Vagina (tissue), 2 donors: ENCODE measurements at places on chromosomes 6 and 20.
A peak's percentile ranks its signal among the peaks of the same experiment; 100 is the strongest.

DNA sequence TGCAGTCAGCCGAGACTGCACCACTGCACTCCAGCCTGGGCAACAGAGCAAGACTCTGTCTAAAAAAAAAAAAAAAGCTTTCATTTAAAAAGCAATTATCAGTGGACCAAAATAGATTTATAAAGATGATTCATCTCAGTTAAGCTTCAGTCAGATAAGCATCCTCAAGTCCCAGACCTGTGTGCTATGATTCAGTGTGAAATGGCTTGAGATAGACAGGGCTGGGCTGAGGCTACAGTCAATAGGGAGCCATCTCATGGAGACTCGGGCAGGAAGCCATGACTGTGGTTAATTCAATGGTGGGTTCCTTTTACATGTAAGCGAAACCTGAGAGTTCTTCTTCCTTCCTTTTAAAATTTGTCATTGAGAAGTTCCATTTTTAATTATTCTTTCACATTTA is 276.0 kb downstream of the TFAP2A start:
- DNase-seq: no peak

DNA sequence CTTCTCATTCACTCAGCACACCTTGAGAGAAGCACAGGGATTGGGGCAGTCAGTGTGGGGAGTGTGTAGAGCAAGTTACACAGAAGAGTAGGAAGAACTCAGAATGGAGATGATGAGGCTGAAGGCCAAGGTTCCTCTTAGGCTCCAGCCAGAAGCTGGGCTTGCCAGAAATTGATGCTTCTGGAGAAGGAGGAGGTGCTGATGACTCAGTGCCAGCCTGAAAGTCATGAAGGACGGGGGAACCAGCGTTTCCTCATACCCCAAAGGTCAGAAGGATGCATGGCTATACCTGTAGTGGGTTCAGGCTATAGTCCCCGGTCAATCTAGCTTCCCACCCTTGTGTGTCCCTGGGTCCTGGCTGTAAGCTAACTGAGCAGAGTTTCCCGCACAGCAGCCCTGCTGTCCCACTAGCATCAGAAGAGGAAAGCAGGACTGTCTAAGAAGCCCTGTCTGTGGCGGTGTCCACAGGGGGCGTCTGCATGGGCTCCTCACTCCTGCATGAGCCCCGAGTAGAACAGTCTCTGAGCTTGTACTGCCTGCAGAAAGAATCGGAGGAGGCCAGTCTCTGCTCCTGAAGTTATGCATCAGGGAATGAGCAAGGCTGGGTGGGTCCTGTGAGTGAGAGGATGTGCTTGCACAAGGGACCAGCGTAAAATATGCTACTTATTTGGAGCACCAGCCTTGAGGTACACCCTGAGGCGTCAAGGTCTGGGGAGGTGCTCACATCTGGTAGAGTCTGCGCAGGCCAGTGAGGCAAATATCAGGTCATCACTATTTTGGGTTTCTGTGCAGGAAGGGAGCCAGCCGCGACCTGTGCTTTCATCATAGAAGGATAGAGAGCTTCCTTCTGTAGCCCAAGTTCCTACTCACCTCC is 148.5 kb downstream of the MRPL14 start:
- peak; percentile 72 for DNase-seq

DNA sequence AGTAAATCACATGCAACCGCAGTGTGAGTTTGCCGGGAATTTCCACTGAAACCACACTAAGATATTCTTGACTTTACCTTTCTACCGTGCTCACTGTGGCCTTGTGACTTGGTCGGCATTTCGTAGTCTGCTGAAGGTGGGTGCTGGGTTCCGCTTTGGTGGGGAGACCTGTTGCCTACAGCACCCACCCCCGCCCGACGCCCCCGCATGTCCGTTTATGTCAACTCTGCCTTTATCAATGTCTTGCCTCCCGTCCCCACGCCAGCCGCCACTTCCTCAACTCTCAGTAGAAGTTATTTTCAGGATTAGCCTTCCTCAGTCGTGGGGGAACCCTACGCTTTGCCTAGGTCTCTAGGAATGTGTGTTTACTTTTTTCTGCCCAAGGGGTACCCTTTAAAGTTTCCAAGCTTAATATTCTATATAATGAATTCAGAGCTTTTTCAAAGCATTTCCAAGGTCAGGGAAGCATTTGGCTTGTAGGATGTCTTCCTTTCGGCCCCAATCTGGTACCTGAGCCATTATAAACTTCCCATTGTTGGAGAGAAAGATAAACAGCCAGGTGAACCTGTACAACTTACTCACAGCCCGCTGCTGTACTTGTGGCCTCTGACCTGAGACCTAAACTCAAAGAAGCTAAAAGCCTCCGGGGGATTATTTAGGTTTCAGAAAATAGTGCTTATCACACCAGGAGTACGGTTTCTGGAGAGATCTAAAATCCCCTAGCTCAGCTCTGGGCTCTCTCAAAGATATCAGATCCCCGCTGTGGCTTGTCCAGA is 54.2 kb downstream of the TBC1D7 start:
- DNase-seq: no peak

GRCh38 chr6:38480036-38480435 is 159.7 kb downstream of the BTBD9 start:
- no peak for DNase-seq

GRCh38 chr20:20084296-20084752 is 32.0 kb downstream of the CFAP61 start:
- DNase-seq: no peak

GRCh38 chr6:144277174-144277573 is 8.0 kb upstream of the UTRN start:
- DNase-seq: no peak

GRCh38 chr6:79808921-79809320 is 138.4 kb downstream of the ELOVL4 start:
- DNase-seq: no peak

DNA sequence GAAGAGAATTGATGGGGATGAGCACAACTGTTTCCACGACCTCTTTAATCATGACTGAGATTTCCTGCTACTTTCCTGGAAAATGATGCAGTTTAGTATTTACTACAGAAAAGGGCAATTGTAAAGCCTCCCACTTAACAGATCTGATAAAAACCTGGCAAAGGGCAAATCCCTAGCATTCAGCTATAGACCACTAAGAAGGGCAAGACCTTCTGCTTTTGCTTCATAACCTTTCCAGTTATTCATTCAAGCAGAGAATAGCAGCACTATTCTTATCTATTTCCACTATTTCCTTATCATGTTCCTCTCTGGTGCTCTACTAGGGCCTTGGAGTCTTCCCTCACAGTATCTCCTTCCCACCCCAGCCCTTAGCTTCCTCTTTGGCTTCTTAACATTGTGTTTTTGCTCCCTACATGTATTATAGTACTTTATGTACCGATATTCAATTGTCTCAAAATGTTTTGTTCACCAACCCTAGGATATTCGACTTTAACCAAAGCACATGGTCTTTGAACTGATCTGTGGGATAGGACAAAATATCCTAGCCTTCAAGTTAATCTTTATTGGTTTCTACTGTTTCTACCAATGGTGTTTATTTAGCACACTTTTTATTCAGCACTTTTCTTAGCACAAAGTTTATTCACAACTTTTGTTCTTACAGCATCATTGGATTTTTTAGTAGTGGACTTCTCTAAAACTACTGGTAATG is 32.7 kb upstream of the MANEA start:
- no peak for DNase-seq

- no peak for DNase-seq
Measured at GRCh38 chr6:113786168-113786567, 71.0 kb upstream of the MARCKS start.

DNA sequence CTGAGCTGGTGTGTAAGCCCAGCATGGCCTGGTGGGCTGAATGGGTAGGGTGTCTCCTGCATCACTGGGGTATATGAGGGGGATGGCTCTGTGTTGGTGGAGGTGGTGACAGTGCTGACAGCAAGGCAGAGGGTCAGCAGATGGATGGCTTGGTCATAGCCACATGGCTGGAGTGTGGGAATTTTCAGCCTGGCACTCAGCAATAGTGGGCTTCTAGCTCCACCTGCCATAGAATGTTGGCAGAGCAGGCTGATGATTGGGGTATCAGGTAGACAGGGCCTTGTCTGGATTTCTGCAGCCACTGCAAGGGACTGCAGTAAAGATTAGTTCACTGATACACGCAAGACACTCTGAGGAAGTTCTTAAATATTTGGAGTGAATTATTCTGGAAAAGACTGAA is 137.5 kb upstream of the BACH2 start:
- no peak for DNase-seq

- DNase-seq: no peak
Measured at GRCh38 chr6:53192682-53193188, 44.1 kb upstream of the GCM1 start.

DNA sequence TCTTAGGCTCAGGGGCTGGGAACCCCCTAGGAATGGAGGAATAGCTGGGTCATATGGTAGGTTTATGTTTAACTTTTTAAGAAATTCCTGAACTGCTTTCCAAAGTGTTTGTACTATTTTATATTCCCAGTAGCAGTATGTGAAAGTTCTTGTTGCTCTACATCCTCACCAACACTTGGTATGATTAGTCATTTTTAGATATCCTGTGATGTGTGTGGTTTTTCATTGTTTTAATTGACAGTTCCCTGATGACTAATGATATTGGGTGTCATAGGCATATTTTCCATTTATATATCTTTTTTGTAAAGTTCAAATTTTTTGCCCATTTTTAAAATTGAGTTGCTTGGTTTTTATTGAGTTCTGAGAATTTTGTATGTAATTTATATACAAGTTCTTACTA is 72.3 kb downstream of the SLC16A10 start:
- DNase-seq: no peak

DNA sequence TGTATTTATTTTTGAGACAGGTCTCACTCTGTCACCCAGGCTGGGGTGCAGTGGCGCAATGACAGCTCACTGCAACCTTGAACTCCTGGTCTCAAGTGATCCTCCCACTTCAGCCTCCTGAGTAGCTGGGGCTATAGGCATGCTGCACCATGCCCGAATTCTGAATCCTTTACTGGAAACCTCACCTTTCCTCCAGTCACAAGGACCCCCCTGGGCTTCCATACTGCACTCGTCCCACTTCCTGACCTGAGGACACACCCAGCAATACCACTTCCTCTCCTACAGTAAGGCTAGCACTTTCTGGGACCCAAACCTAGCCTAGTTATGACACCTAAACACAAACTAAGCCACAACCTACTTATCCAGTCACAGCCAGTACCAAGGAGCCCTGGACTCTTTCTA is 68.2 kb downstream of the FAM217A start:
- no peak for DNase-seq

DNA sequence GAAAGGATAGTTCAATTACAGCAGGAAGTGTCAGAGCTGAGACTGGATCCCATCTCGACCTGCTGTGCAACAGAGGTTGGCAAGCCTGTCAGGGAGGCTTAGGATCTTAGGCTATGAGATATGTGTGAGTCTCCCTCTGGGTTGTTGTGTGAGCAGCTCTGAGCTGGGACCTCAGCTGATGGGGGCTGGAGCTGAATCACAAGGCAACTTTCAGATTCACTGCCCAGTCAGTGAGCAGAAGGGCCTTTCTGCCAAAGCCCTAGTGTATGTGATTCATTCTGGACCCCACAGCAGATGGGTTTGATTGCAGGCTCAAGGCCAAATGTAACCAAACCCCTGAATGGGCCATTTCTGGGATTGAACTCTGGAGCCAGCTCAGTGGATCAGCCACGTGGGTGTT is 4.5 kb downstream of the PI3 start:
- no peak for DNase-seq

- DNase-seq: no peak
Measured at GRCh38 chr20:17896771-17897369, 71.7 kb downstream of the SNX5 start.

- DNase-seq: peak; percentile 18
Measured at GRCh38 chr6:7684843-7685242, 41.1 kb upstream of the BMP6 start.

DNA sequence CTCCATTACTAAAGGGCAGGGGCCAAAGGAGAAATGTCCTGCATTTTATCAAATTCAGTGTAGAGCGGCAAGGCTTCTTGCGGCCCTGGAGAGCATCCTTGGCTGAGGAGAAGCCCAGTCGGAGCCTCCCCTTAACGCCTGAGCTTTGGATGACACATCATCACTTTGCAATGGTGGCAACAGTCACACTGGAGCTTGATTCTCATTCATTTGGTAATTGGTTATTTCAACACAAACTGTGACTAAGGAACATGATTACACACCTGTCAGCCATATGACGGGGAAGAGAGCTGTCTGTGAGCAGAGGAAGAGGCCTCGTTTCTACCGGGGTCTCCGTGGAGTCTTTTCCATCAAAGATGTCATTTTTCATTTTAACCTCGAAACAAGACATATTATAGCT is 81.4 kb downstream of the SOBP start:
- no peak for DNase-seq

GRCh38 chr6:16687045-16687444 is 74.2 kb downstream of the ATXN1 start:
- DNase-seq: no peak

GRCh38 chr6:11412011-11412424 is 125.5 kb upstream of the TMEM170B start:
- no peak for DNase-seq

DNA sequence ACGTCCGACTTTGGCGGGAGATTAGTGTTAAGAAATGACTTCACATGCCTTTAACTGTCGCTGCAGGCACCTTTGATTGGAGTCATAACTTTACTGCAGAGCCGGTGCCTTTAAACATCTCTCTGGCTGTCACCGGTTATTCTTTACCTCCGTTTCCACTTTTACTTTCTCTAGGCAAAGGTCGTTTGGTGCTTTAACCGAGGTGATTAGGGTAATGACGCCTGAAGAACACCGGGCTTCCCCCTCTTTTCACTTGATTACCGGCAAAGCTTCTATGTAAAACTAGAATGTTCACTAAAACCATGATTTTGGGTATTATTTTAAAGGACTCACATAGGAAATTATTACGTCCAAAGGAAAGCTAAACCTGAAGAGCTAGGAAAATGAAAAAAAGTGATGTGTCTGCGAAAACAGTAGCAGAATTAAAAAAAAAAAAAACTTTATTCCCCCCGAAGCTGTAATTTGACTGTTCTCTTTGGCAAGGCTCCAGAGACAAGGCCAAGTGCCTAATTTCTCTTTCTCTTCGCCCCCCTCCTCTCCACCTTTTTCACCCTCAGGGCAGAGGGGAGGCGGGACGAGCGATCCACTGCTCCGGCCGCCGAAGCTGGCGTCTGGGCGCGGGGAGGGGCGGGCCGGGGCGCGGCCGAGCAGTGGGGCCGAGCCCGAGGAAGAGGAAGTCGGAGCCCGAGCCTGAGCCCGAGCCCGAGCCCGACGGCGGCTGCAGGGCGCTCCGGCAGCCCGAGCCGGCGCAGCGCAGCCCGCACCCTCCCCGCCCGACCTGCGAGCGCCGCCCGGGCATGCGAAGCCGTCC is at the start of gene PLEKHG1:
TSS of gene PLEKHG1 (plus strand) at position 687 of the 811 bp plus-strand sequence. CDS start 133,797 bp downstream, outside the sequence.
- no peak for DNase-seq

- DNase-seq: no peak
Measured at GRCh38 chr6:63975699-63976098, 340.1 kb downstream of the PHF3 start.
